ENCODE measurements at places on chromosomes 3 and 15. TPM values are rescaled to one million over a fixed set of nuclear protein-coding genes. Genes with fewer than 3 reads are reported as not detected.

The BNC1 gene
- polyA plus RNA-seq, result not detected

The IMPG2 gene
- 0.04 TPM for polyA plus RNA-seq

The TUSC7 gene
- not detected for polyA plus RNA-seq

The MUSTN1 gene
- not detected for polyA plus RNA-seq

The CCR3 gene
- not detected for polyA plus RNA-seq

The KLHL6 gene
- 3.9 TPM for polyA plus RNA-seq

The BUB1B gene
- polyA plus RNA-seq, result not detected

The HIGD2B gene
- polyA plus RNA-seq, result not detected

DNA sequence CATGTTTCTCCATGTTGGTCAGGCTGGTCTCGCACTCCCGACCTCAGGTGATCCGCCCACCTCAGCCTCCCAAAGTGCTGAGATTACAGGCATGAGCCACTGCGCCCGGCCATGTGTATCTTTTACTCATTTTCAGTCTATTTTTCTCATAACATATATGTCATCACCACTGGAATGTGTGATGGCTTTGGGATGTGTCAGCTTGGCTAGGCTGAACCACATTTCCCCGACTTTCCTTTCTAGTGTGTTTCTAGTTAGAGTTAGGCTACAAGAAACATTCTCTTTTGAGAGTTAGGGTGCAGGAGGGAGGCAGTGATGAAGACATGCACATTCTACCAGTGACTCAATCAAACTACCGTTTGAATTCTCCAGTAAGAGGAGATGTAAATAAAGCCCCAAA is 444.9 kb upstream of the THBS1 start:
- DNase-seq, result no peak

GRCh38 chr3:145246291-145246690 is 914.7 kb downstream of the PLOD2 start:
- DNase-seq, result no peak

- peak; percentile 20 for DNase-seq
These were observed at the start of gene TMEM266 for GRCh38 chr15:76059320-76060117. TMEM266 (plus strand) TSS chr15:76059985; CDS start chr15:76134264, 74,279 bp downstream.

DNA sequence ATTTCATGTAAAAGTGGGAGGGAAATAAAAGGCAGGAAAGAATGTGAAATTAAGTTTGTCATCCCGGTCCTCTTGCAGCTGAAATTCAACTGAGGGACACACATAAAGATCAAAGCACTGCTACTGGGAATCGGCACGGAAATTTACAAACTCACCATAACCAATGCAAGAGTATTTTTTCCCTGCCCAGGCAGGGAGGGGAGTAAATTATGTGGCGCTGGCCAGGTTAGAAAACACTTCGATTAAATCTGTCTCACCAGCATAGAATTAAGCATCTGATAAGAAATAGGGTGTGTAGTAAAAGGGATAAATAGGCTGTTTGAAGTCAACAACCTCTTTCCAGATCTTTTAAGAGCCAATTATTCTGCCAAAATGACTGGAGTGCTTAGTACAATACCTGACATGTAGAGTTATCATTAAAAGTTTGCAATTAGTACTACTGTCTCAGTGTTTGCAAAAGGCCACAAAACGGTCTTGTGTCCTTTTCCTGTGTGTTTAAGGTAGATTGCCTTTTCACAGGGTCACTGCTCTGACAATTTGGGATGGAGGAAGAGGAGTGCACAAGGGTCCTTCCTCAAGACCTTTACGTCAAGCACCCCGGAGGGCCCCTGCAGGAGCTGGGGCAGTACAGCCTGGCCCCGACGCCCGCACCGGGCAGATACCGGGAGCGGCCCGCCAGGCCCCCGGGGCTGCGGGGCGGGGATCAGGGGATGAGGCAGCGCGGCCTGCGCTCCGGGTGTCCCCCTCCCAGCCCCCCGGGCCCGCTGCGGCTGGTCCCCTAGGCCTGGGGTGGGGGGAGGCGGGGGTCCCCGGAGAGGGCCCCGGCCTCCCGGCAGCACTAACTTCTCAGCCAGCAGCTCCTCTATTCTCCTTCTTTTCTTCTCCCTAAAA is 651 bp downstream of the UBA3 start:
- no peak for DNase-seq

GRCh38 chr15:70099967-70100473 is 2.3 kb upstream of the TLE3 start:
- DNase-seq, result no peak

DNA sequence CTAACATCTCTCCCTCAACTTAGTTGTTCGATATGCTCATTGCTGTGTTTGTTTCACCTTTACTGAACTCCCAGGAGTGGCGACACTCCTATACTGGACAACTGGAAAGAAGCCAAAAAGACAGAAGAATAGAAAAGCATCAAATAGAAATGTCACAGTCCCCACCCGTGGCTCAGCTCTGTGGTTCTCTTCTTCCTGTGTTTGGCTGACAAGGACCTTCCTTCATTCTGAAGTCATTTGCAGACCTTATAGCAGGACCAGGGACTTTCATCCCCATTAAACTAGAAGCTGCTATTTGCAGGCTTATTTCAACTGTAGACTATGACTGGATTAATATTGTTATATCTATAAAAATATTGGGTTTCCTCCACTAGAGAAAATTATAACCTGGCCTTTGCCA is 125.9 kb downstream of the NECTIN3 start:
- no peak for DNase-seq

Data from immature natural killer cell (primary cell).